ENCODE measurements at places on chromosomes 2 and 18. TPM values are rescaled to one million over a fixed set of nuclear protein-coding genes. Genes with fewer than 3 reads are reported as not detected.
A peak's percentile ranks its signal among the peaks of the same experiment; 100 is the strongest.

Gene IL36G
- not detected for total RNA-seq

Gene GALNT14
- 1.1 TPM for total RNA-seq

Gene HJURP
- total RNA-seq: 79.8 TPM

DNA sequence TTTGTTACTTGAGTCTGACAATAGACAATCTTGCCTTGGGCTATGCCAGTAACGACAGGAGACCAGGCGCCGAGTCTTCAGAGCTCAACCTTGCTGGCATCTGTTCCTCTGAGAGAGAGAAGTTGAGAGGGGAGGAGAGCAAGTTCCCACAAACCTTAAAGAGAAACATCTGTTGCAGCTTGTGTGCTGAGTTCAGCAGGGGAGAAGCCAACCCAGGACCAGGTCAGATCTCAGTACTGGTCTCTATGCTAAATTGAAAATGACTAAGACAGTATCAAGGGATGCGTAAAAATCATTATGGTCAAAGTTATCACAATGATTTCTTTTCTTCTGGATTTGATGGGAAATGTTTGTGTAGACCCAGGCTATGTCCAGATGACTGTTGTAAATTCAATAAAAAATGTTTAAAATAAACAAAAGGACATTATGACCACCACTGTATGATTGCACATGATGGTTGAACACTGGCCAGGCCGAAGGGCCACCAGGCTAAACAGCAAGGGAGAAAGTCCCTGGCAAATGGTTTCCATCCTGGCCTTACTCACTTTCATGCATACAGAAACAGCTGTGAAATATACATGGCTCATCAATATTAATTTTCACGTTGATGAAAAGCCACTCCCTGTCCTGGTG, 100.3 kb upstream of the PMAIP1 start:
- peaks cover 6% of the 10 kb centered on the region for H3K4me1 ChIP-seq
- H3K36me3 ChIP-seq: no peaks in the 10 kb centered on the region
- no peak for DNase-seq
- H3K27me3 ChIP-seq: peaks cover 2% of the 10 kb centered on the region
- no peak overlapping the region for H3K4me3 ChIP-seq
- no peak overlapping the region for H3K27ac ChIP-seq

DNA sequence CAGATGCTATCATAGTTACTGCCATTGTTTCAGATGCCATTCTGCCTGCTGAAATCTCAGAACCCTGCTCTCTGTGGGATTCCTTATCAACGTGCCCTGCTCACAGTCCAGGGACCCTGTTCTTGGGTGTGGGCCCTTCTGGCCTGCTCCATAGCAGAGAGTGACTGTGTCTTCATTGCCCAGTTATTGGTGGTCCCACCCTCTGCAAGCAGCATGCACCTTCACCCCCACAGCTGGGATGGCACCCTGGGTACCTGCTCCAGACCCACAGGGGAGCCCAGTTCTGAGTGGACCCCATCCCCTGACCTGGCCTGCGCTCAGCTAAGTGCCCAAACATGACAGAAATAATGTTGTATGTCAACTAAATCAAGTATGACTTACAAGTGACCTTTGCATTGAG, 36.6 kb downstream of the SMIM21 start:
- no peaks in the 10 kb centered on the region for H3K4me1 ChIP-seq
- H3K4me3 ChIP-seq: no peak overlapping the region
- DNase-seq: no peak
- H3K27ac ChIP-seq: no peak overlapping the region

DNA sequence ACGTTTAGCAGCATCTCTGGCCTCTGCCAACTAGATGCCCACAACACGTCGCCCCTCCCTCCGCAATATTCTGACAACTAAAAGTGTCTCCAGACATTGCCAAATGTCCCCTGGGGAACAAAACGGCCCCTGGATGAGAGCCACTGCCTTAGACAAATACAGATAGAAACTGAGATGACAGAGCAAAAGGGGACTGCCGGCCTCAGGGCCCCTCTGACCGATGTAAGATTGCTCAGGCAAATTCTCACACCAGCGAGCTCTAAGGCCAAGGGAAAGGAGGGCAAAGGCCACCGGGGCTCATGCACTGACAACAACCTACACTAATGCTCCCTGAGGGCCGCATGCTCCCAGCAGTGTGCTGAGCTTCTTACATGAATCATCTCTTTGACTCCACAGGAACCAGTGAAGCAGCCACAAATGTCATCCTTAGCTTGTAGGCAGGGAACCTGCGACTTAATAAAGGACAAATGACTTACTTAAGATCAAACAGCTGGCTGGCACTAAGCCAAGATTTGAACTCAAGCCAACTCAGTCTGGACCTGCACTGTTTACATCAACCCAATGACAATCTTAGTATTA, 228.5 kb downstream of the TTC32 start:
- no peaks in the 10 kb centered on the region for H3K4me1 ChIP-seq
- no peak for DNase-seq
- H3K36me3 ChIP-seq: no peaks in the 10 kb centered on the region
- no peak overlapping the region for H3K27ac ChIP-seq
- H3K27me3 ChIP-seq: peaks cover 13% of the 10 kb centered on the region

- no peak overlapping the region for H3K27ac ChIP-seq
- H3K27me3 ChIP-seq: no peaks in the 10 kb centered on the region
- H3K4me3 ChIP-seq: peak overlapping the region; percentile 30
- H3K4me1 ChIP-seq: peaks cover 42% of the 10 kb centered on the region
- peak; percentile 52 for DNase-seq
Observed at GRCh38 chr2:39780825-39781600, 2.0 kb upstream of the THUMPD2 start.

DNA sequence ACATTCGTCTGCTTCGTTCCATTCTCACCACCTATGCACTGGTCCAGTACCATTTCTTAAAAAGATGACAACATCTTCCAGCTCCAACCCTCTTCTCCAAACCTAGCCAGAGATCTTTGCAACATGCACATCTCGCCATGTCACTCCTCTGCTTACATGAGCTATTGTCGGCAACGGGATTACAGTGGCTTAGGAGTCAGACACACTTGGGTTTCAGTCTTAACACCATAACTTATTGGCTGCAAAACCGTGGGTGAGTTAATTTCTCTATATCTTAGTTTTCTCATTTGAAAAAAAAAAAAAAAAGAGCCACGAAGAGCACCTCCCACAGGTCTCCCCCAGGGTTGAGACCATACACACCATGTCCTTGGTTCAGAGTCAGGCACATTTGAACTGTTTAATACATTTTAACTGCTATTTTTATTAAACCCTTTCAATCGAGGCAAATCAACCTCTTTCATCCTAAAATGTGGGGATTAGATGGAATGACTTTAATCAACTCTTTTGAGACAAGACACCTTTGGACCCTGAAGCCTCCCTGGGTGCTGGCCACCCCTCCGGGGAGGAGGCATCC, 889 bp downstream of the ANKRD29 start:
- H3K27ac ChIP-seq: no peak overlapping the region
- peak overlapping the region; percentile 59 for H3K4me3 ChIP-seq
- no peak for DNase-seq
- no peaks in the 10 kb centered on the region for H3K36me3 ChIP-seq
- H3K27me3 ChIP-seq: peaks cover 29% of the 10 kb centered on the region

- no peak overlapping the region for H3K27ac ChIP-seq
- H3K36me3 ChIP-seq: peaks cover 5% of the 10 kb centered on the region
- H3K27me3 ChIP-seq: no peaks in the 10 kb centered on the region
- H3K4me3 ChIP-seq: no peak overlapping the region
- no peaks in the 10 kb centered on the region for H3K4me1 ChIP-seq
- DNase-seq: no peak
Observed at GRCh38 chr2:178650554-178650953, 156.7 kb downstream of the TTN start.

DNA sequence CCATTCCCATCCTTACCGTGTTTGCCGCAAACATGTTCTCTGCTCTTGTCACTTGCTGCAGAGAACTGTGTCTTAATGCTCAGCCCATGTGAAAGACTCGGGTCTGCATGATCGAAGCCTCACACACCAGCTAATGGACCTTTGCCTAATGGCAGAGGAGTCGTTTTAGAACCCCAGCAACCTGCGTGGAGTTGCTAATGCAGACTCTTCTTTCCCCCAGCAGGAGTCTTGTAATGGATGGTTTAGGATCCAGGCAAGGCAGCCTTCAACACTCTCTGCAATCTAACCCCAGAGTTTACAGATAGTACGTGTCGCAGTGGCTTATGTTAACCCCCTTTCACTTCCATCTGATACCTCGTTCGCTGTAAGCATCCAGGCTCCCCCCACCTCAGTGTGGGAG, 316.4 kb downstream of the AGAP1 start:
- peaks cover 4% of the 10 kb centered on the region for H3K27me3 ChIP-seq
- no peak overlapping the region for H3K27ac ChIP-seq
- no peak for DNase-seq
- no peaks in the 10 kb centered on the region for H3K36me3 ChIP-seq
- no peaks in the 10 kb centered on the region for H3K4me1 ChIP-seq

DNA sequence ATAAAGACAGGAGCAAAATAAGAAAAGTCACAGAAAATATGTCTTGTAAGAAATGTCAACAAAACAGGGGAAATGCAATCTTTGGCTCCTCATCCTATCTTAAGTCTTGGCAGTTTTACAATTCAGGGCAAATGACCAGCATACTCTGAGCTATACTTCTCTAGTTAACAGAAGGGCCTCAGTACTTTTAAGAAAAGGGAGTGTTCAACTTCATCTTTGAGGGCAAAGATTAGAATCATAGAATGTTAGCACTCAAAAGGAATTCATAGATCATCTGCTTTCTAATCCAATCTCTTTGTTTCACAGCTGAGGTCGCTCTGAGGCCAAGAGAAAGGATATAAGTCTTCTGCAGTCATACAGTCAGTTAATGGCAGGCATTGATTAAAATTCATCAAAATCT, 174.0 kb upstream of the NT5C1B start:
- no peaks in the 10 kb centered on the region for H3K4me1 ChIP-seq
- no peak overlapping the region for H3K4me3 ChIP-seq
- peaks cover 4% of the 10 kb centered on the region for H3K36me3 ChIP-seq
- H3K27ac ChIP-seq: no peak overlapping the region
- no peak for DNase-seq

GRCh38 chr2:117057016-117057415, 757.5 kb upstream of the DDX18 start:
- no peak overlapping the region for H3K4me3 ChIP-seq
- H3K4me1 ChIP-seq: no peaks in the 10 kb centered on the region
- no peaks in the 10 kb centered on the region for H3K36me3 ChIP-seq
- no peak overlapping the region for H3K27ac ChIP-seq

DNA sequence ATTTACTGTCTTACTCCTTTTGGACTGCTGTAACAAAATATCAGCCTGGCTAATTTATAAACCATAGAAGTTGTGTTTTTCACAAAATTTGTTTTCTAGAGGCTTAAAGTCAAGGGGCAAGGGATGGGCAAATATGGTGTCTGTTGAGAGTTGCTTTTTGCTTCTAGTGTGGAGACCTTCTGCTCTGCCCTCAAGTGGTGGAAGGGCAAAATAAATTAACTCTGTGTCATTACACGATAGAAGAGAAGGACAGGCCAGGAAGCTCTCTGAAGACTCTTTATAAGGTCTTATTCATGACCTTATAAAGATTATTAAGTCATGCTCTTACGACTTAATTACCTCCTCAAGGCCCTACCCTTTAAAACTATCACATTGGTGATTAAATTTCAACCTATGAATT, 181.2 kb upstream of the LRATD1 start:
- no peak for DNase-seq
- no peaks in the 10 kb centered on the region for H3K4me1 ChIP-seq
- H3K27ac ChIP-seq: no peak overlapping the region
- no peaks in the 10 kb centered on the region for H3K27me3 ChIP-seq
- no peak overlapping the region for H3K4me3 ChIP-seq
- no peaks in the 10 kb centered on the region for H3K36me3 ChIP-seq

GRCh38 chr18:74342416-74343043, 26.9 kb downstream of the C18orf63 start:
- DNase-seq: peak; percentile 49
- H3K4me1 ChIP-seq: no peaks in the 10 kb centered on the region
- no peak overlapping the region for H3K4me3 ChIP-seq
- no peaks in the 10 kb centered on the region for H3K36me3 ChIP-seq

DNA sequence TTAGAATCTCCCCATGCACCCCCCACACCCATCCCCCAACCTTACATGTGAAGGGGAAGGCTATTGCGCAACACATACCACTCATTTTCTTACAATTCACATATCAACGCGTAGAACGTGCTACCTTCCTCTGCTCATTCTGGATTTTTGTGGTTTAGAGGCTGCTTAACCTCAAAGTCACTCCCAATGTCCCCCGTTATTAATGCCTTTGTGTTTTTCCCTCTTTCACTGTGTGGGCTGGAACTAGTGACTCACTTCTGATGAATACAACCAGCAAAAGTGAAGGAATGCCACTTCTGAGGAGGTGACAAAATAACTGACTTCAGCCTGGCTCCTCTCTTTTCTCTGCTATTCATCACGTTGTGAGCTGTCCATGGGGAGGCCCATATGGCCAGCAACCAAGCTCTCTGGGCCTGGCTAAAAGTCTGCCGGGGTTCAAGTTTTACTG, 342.5 kb upstream of the NXPH2 start:
- no peak overlapping the region for H3K27ac ChIP-seq
- H3K36me3 ChIP-seq: no peaks in the 10 kb centered on the region
- H3K4me1 ChIP-seq: no peaks in the 10 kb centered on the region
- H3K4me3 ChIP-seq: no peak overlapping the region
- no peak for DNase-seq

DNA sequence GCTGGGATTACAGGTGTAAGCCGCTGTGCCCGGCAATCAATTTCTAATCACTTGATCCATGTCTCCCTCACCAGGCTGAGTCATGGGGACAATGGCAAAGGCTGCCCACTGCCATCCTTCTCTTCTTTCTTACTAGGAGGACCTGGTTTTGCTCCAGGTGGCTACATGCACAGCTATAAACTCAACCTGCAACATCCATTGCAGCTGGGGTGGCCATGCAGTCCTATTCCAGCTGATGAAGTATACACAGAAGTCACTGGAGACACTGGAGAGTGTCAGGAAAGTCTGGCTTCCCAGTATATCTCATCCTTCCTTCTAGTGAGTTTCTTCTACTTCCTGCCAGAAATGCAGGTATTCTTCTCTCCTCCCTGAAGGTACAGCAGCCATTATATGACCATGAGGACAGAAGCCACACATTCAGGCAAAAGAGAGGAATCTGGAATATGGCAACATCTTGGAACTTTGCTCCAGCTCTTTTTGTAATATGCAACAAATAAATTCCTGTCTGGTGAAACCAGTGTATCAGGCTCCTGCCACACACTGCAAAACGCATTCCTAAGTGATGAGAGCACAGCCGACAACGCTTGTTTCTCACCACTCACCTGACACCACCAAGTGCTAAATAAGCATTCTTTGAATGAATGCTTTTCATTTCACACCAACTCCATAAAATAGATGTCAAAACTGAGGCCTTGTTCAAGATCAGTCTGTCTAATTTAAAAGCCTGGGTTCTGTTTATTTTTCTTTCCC, 32.3 kb downstream of the SCTR start:
- peaks cover 4% of the 10 kb centered on the region for H3K27me3 ChIP-seq
- no peaks in the 10 kb centered on the region for H3K4me1 ChIP-seq
- no peaks in the 10 kb centered on the region for H3K36me3 ChIP-seq
- H3K4me3 ChIP-seq: no peak overlapping the region
- H3K27ac ChIP-seq: no peak overlapping the region

All from activated CD8-positive, alpha-beta T cell treated with anti-CD3 and anti-CD28 coated beads for 36 hours (primary cell).